Hematopoietic multipotent progenitor cell (in vitro differentiated cells): ENCODE measurements at places on chromosomes 5 and 9.
A peak's percentile ranks its signal among the peaks of the same experiment; 100 is the strongest.

GRCh38 chr9:137984520-137985257, 107.1 kb downstream of the CACNA1B start:
- DNase-seq = no peak

- DNase-seq = no peak
These were observed 8.8 kb downstream of the ZSWIM6 start for GRCh38 chr5:61340775-61341361.

- peak; percentile 28 for DNase-seq
These were observed 209.7 kb downstream of the GADD45G start for GRCh38 chr9:89814340-89815040.

- DNase-seq = no peak
These were observed 214.9 kb downstream of the FANCC start for GRCh38 chr9:95102572-95102971.

DNA sequence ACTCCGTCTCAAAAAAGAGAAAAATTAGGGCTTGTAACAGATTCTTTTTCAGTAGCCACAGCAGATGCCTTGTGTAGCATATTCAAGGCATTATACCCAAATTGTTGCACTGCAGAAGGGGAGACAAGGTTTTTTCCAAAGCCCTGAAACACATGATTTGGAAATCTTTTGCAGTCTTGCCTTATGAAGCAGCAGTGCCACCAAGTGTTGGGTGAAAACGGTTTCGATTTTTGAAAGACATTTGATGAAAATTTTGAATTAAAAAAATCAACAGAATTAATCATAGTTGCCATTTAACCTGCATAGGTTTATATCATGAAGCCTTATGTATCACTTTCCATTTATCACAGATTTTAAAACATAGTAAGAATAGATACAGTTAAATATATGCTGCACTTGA, 479.5 kb downstream of the TAF11L14 start:
- peak; percentile 50 for DNase-seq

GRCh38 chr5:151315998-151316597, 12.5 kb upstream of the SLC36A3 start:
- peak; percentile 56 for DNase-seq

DNA sequence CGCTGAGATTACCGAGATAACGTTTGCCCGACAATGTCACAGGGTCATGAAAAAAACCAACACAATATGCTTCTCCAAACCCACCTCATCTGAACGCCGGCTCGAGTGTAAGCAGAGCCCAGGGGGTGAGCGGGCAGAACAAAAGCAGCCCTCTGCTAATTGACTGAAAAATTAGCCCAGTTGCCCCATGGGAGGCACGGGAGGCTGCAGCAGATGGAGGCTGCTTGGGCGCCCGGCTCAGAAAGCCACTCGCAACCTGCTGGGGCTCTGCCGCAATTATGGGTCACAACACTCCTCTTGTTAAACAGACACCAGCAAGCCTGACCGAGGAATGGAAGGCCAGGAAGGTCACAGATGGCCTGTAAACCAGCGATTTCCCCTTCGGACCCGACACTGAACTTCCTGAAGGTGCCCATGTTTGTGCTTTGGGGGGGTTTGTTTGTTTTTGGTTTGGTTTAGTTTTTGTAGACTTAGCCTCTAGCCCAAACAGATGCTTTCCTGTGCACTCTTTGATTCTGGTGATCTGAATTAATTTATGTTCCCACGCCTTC, 104.6 kb upstream of the IRX1 start:
- DNase-seq = no peak

DNA sequence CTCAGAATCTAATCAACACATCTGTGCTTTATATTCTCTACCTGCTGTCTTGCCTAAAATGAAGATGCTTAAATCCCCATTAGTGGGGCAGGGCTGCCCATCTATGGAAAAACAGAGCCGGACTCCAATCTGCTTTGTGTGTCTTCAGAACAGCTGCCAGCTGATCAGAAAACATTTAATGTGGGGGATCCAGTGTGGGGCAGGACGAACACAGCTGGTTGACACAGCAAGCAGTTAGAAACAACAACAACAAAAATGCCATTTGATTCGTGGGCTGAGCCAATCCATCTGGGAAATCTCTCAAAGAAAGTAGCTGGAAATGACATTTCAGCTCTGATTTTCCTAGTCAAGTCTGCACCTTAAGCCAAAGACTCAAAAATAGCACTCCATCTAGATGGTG, 99.8 kb downstream of the PPP2R2B start:
- no peak for DNase-seq

DNA sequence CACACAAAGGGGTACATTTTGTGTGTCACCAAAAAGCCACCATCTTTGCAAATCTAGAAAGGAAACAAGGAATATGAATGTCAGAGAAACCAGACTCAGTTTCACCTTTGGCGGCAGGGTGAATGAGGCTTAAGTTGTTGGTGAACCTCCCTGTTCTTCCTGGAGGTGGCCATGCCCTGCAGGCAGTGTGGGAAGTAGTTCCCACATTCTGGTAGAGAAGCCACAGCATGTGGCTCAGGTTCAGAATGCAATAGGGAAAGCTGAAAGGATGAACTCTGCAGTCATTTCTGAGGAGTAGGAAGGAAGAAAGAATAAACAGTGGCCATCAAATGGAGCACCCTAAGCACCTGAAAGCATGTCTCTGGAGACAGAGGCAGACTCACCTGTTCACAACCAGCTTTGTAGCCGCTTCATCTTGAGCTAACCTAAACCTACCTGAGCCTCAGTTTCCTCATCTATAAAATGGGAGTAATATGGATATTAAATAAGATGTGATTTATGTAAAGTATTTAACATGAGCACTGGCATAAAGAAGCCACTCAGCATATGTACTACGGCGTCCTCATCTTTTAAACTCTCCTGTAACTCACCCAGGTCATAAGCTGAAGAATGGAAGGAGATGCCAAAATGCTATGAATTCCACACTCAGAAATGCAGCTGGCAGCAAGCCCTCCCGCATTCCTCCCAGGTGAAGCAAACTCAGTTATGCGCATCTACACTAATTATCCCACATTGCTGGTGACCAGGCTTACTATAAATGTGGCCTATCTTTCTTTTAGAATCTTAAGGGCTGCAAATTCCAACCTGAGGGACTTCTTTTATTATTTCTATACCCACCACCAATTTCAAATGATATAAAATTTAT, 86.0 kb downstream of the ZNF608 start:
- DNase-seq = no peak

DNA sequence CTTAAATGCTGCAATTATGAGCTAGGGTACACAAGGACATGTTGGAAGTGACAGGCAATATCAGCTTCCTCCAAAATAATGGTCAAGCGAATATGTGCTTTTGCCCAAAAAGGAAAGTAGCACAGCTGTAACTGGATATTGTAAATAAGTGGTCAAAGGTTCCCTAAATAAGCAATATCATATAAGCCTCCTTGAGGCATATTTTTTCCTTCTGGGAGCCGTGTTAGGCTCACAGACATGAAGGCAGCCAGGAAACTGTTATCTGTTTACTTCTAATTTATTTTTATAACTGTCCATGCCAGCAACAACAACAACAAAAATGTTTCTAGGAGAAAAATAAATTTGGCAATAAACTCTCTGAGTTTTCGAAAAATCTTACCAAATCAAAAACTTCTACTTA, 648.3 kb downstream of the PDE4D start:
- DNase-seq = no peak

DNA sequence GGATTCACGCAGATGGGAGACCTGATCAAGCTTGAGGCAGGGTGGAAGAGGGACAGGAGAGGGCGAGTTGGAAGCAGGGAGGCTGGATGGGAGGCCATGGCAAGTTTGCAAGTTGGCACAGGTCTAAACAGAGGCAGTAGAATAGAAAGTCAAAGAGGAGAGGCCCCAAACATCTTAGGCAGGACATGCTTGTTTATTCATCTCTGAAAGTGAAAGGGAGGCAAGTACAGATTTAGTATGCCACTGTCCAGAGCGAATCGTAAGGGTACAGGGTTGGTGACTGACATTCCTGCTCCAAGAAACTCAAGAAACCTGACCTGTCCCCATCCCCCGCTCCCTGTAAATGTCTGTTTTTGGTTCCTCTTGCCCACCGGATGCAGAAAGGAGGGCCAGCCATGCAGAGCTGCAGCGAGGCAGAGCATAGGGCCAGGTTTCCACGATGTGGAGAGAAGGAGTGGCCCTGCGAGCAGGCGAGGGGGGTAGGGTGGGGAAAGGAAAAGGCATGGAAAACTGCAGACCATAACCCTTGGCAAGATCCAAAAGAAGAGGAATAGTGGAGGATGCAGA, 96.2 kb upstream of the BOD1 start:
- DNase-seq = no peak

- no peak for DNase-seq
These were observed 19.0 kb downstream of the TMC1 start for GRCh38 chr9:72540348-72540873.

DNA sequence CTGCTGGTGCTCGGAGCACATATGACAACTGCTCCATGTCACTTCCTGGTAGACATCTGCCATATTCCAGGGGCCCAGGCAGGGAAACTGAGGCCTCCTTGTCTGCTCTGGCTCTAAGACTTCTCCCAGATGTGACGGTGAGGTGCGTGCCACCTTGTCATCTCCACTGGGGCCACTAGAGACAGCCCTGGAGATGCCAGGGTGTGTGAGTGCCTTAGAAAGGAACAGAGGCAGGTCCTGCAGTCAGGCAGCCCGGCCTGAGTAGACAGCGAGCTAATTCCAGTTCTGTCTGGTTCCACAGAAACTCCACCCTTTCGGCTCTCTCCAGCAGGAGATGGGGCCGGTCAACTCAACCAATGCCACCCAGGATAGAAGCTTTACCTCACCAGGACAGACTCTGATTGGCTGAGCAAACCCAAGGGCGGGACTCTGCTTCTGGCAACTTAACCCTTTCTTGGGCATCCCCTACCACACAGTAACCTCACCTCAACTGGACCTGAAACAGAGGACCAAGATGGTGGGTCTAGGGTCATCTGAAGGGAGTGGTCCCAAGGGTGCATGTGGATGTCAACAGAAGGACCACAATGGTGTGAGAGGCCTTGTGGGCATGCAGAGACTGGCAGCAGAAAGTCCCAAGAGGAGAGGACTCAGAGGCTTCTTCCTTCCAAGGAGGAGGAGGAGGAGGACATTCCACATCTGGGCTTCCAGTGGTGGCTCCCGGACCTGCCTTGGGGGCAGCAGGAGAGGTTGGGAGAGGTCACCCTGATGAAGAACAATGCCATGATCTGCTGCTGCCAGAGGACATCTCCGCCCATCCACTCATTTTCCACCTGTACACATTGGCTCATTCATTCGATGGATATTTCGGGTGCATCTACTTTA, 77.7 kb downstream of the RGS3 start:
- DNase-seq = no peak

DNA sequence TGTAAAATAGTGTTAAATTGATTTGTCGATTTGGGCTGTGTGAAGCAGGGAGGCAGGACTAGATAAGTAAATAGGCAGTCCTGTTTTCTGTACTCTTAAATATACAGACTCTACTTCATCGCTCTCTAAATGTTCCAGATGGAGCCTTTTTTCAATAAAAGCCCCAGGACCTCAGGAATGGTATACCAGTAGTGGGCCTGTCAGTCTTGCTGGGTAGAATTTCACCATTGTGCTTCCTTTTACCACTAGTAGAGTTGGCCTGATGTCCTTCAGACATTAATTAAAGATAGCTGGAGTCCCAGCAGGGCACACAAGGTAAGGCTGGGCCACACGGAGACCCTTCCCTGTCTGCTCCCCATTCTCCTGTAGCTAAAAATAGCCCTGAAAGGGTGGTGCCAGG, 6.0 kb downstream of the SNX18 start:
- DNase-seq = no peak

- DNase-seq = peak; percentile 86
These were observed 74.4 kb downstream of the NRG2 start for GRCh38 chr5:139968547-139969261.

DNA sequence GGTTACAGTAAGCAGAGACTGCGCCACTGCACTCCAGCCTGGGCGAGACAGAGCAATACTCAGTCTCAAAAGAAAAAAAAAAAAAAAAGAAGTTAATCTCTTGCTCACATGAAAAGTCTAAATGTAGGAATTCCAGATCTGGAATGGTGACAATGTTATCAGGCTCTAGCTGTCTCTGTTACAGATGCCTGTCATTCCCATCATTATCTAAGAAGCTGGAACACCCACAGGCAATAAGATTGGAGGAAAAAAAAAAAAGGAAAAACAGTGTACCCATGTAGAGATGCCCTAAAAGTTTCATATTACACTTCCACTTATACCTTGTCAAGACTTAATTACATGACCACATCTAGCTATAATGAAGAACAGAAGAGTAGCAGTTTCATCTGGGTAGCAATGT, 38.2 kb downstream of the PTBP3 start:
- DNase-seq = no peak

DNA sequence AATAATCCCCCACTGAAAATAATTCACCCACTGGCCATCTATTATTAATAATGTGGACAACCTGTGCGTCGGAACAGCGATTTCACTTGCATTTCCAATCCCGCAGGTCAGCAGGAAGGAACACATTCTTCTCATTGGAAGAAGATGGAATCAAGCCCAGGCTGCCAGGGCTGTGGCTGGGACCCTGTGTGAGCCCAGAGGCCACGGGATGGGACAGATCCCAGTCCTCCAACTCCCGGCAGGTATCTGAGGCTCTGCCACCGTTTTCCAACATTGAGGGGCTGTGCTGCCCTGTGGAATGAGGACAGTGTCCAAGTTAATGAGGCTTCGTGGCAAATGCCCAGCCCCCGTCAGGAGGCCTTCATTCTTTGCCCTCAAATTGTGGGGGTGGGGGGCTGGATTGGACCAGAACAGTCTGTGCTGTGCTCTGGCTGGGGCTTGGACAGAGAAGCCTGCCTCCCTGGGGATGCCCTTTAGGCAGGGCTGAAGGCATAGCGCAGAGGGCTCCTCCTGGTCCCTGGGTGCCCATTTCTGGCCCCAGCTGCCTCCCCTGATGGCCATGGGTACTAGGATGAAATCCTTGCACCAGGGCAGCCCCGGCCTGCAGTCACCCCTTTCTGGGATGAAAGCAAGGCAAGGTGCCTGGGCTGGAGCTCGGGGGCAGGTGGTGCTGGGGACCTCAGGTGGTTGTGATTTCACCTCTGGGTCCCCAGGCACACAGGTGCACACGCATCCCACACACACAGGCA, 195.0 kb upstream of the PPP1R26 start:
- no peak for DNase-seq

DNA sequence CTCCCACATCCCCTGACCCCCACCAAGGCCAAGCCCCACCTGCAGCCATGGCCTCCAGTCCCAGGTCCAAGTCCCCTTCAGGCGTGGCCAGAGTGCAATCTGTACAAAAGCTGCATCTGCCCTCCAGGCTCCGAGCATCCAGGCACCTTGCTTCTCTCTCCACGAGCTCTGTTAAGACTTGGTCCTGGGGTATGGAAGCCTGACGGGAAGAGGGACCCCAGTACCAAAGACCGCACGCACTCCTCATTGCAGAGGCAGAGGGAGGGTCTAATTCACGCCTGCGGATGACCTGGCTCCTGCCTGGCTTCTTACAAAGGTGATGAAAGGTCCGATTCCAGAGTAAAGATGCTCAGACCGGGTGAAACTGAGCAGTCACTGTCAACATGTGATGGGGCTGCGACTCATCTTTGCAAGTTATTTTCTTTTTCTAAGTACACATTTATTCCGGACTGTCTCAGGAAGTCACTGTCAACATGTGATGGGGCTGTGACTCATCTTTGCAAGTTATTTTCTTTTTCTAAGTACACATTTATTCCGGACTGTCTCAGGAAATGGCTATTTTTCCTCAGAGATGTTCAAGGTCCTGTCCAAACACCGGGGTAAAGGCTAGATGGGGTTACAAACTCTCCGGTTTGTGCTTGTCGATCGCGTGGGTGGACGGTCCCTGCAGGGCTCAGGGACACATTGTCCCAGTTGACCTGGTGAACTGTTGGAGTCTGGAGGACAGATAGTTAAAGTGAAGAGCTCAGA, 252.0 kb upstream of the IRX4 start:
- DNase-seq = no peak
